Globus pallidus (tissue), 1 donor: ENCODE measurements at places on chromosomes 2 and 18.

DNA sequence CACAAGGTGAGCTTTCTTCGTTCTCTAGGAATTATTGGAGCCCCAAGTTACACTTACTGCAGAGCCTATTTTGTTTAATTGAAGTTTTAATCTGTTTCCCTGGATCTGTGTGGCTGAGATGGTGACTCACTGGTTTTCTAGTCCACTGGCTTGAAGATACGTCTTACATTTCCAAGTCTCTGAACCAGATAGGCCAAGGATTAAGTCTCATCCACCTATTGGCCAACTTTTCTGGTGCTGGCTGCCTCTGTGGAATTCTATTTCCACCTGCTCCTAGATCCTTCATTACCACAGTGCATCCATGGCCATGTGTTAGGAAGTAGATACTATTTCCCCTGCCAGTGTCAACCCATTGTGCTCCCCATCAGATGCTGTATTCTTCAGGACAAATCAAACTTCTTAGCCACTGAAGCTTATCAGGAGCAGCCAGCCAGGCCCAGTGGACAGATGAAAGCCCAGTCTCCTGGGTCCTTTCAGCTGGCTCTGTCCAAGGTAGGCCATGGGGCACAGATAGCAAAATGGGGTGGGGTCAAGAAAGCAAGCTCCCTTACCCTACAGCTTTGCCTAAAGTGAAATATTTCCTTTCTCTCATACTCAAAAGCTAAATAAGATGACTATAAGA is 198.8 kb upstream of the TCF4 start:
- DNase-seq, result no peak

- no peak for DNase-seq
Observed at GRCh38 chr2:186889101-186889879, 40.3 kb upstream of the ZSWIM2 start.

- DNase-seq, result no peak
Observed at GRCh38 chr2:230134496-230135129, 65.9 kb upstream of the SLC16A14 start.

DNA sequence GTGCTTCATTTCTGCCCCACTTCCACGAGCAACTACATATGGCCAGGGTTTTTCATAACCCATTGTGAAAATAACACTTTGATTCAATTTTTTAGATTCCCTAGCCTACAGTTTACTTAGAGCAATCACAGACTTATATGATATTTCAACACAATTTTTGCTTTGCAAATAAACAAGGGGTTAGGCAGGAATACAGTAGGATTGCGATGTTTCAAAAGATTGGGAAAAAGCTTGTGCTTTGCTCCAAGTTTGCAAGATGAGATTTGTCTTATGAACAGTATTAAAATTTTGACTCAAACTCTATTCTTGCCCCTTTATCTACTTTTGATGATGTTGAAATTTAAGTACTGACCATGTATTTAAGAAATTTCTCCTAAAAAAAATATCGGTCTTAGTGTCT is 814.5 kb upstream of the PIK3C3 start:
- no peak for DNase-seq

DNA sequence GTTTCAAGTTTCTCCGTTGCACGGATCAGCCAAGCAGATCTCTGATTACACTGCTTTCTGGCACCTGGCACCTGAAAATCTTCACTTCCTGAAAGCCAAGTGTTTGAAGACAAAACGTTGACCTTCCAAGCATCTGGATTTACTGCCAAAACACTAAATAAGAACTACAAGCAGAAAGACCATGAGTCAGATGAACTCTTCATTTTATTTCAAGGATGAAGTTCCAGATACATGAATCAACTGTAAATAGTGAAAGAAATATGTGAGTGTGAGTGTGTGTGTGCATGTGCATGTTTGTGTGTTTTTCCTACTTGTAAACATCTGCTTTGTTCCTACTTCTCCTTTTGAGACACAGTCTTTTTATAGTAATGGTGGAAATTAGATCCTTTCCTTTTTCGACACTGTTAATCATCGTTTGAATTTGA is 60.0 kb upstream of the DTNA start:
- DNase-seq, result no peak

DNA sequence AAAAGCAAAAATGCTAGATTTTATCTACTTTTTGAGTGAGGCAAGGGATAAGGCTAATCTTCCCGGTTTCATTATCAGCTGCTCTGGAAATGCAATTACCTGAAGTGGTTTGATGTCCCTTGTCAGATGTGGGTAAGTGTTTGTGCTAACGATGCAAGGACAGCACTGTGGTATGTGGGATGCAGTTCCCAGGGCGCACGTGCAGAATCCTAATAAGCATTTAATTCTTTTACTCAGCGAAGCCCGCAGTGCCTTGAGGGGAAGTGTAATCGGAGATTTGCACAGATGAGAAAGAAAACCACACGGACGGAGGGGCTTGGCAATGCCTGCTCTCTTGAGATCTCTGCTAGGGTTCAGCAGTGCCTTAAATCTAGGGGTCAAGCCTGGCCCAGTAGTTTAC is 108.5 kb upstream of the LYPD6 start:
- no peak for DNase-seq

GRCh38 chr2:112869258-112869842 is 32.8 kb upstream of the IL1B start:
- no peak for DNase-seq

DNA sequence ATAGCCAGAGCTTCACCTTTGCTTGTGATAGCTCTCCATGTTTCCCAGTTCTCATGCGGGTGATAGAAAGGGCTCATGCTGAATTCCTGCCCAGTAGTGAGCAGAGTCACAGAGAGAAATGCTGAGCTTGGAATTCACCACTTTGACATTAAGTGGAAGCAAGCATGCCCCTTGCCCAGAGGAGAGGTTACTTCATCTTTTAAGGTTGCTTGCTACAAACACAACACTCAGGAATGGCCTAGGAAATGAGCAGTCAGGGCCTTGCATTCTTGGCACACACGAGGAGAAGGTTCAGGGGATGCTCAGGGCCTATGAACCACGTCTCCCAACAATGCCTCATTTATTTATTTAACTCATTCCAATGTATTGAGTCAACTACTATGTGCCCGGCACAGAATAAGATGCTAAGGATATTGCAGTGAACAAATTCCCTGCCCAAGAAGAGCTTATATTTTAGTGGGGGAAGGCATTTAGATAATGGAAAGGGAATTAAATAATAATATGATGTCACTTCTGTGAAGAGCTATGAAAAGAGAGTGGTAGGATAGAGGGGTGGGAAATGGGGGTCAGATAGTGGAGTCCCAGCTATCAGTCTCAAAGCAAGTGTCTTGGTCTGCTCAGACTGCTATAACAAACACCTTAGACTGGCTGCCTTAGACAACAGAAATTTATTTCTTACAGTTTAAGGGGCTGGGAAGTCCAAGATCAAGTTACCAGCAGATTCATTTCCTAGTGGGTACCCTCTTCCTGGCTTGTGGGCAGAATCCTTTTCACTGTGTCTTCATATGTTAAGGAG is 42.1 kb downstream of the DDX18 start:
- no peak for DNase-seq

- DNase-seq, result no peak
Observed at GRCh38 chr2:45458909-45459563, 152.0 kb downstream of the SRBD1 start.

DNA sequence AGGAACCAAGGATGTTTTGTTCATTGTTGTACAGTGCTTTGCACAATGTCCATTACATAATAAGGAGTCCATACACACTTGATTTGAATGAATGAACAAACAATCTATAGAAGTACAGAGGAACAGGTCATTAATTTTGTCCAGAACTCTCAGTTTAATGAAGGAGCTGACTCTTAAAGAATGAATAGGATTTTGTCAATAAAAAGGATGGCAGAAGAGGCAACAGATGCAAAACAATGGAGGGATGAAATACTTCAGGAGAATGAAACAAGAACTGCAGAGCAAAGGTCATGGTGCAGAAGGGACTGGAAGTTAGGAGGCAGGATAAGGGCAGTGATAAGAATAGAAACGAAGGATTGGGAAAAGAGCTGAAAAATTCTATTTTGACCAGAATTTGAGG is 28.7 kb upstream of the COL5A2 start:
- no peak for DNase-seq

DNA sequence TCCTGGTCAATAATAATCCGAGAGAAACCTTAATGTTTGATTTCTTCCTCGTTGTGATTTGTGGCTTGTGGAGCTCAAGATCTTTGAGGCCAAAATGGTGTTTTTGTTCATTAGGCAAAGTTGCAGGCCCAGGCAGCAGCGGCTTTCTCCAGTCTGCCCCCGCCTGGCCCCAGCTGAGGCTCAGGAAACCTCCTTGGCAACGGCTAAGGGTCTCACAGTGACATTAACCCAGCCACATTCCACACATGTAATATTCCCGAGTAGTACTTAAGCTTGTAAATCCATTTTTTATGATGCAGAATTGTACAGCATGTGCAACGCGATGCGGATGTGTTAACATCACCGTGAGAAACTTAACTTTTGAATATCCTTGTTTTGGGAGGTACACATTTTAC is 200.1 kb downstream of the BCL11A start:
- no peak for DNase-seq

GRCh38 chr2:11175293-11175795 is 20.1 kb downstream of the SLC66A3 start:
- peak; percentile 24 for DNase-seq

- no peak for DNase-seq
Observed at GRCh38 chr18:32891130-32891529, 118.3 kb upstream of the KLHL14 start.

DNA sequence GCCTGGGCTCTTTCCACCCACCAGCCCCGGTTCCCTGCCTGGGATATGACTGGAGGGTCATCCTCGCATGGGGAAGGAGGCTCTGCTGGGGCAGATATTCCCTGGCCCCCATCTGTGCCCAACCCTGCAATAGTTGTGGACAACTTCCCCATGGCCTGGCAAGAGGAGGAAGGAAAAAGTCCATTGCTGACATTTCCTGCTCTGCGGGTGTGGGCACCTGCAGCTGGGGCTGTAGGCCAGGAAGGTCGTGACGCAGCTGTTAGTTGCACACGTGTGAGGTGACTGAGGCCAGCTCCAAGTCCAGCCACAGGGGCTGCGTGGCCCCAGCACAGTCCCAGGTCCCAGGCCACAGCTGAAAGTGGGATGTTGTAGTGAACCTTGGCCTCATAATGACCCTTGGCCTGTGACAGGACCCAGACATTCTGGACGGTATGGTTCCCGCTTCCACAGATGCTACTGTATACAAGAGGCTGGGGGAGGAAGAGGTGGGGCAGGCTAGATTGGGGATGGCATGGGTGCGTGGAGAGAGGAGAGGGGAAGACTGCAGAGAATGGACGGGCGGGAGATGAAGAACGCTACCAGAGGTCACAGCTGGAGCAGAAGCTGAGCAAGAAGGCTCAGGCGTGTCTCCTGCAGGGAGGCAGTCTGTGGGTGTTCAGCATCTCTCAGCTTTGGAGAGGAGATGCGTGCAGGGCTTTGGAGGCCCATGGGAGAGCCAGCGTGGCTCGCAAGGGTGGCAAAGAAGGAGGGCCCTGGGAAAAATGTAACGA is 22.1 kb downstream of the OTOF start:
- DNase-seq, result no peak

DNA sequence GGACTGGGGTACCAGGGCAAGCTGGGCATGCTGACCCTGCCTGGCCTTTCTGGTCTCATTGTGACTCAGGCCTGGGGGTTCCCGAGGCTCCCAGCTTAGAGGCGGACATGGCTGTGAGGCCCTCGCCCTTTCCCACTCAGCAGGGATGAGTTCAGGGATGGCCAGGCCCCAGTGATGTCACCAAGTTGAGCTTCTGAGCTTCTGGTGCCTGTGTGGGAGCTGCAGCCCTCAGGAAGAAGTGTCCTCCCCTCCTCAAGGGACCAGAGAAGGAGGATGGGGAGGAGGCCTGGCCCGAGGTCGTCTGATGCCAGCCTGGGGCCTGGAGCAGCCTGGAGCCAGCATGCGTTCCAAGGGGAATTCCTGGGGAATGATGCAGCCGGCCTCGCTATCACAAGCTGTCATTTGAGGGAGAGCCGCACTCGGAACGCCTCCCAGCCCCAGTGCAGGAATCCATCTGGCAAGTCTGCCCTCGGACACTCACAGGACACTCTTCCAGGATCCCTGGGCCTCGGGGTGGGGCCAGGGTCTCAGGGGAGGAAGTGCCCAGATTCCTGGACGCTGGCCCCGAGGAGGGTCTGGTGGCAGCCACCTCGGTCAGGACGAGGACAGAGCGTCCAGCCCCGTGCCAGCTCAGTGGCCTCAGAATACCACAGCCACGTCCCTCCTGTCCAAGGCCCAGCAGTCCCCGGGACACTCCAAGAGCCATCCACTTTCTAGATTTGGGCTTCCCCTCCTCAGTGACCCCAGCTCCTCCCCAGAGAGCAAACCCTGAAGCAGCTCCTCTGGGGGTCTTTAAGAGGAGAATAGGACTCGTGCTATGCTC is 61.2 kb upstream of the GPC1 start:
- DNase-seq, result no peak

DNA sequence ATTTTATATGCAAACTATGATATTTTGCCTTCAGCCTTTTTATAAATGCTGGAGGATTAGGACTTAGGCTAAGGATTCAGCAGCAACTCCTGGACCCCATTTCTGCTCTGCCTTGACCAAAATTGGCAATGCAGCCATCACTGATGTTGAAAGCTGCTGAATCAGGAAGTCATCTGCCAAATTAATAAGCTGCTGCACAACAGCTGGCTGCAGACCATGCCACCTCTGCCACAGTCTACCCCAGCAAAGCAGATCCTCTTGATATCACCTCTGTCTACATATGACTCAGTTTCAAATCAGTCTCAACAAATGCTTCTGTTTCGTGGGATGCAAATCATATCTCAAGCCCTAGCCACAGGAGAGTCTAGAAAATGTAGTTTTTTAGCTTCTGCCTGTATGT is 7.1 kb upstream of the SOS1 start:
- DNase-seq, result no peak

GRCh38 chr18:76414936-76415621 is 80.0 kb downstream of the ZNF516 start:
- no peak for DNase-seq

GRCh38 chr2:109330056-109330455 is 201.1 kb downstream of the SH3RF3 start:
- DNase-seq, result no peak

- DNase-seq, result peak; percentile 12
Observed at GRCh38 chr2:136327162-136327852, 209.4 kb upstream of the CXCR4 start.

DNA sequence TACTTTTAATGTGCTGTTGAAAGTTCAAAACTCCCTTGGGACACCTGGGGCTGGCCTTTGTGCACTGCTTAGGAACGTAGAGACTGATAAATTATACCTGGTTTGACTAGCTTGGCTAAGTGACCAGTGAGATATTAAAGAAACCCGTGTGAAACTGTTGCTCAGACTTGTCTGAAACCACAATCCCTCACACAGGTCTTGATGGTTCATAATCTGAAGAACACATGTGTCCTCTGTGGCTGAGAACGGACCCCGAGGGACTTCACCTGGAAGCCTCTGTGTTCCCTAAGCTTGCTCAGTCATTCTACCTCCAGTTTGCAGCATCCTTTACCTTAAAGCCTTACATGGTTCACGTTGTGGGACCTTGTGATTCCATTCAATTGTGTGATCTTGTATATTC is 218.8 kb downstream of the CBLN2 start:
- no peak for DNase-seq

- DNase-seq, result no peak
Observed at GRCh38 chr2:152390837-152391236, 55.9 kb downstream of the FMNL2 start.
